ENCODE measurements at places on chromosomes 4 and X. TPM values are rescaled to one million over a fixed set of nuclear protein-coding genes. Genes with fewer than 3 reads are reported as not detected.

DNA sequence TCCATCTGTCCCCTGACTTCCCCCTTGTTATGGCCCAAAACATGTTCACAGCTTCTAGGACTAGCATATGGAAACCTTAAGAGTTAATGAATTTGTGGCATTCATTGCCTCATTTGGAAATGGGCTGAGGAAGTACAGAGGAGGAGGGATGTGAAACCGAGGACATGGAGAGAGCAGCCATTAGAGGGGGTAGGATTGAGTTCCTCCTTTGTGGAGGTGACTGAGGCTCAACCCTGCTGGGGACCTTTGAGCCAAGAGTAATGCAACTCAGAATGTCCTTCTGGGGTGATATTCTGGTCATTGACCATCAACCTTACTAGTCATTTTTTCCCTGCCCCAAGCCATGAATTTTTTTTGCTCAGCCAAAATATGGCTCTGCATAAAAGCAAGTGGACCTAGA, 109.4 kb downstream of the ZNF518B start:
- DNase-seq = no peak

AFF1 gene
- total RNA-seq = 58.2 TPM

CHRNA9 gene
- total RNA-seq = 2.8 TPM

DNA sequence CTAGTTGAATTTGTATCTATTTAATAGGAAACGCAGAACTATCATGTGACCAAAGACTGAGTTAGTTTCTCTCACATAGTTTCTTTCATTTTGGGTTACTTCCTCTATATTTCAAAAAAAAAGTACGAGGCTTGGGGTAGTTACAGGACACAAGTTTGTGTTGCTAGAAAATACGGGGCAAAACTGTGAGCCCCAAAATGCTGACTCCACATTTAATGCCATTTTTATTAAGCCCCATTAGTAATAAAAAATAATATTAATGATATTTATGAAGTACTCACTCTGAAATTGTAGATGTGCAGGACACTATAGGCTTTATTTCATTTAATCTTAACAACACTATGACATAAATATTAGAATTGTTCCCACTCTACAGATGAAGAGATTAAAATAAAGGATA, 268.6 kb downstream of the DTHD1 start:
- DNase-seq = no peak

DNA sequence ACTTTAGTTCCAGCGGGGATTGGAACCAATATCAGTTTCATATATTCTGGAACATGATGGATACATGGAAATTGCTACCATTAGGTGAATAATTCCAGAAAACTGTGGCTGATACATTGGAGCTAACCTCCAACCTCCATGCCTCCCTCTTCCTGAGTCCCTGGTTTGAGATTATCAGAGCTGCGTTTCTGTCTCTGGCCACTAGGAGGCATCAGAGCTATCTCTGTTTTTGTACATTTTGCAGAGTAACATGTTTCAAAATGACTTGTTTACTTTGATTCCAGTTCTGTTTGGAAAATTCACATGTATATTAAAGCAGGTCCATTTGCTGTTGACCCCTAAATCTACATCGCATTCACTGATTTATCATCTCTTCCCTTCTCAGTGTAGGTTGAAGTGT, 2.4 kb upstream of the RAB40AL start:
- no peak for DNase-seq

RAB40A gene
- not detected for total RNA-seq

SLC16A2 gene
- total RNA-seq = 21.1 TPM

DNA sequence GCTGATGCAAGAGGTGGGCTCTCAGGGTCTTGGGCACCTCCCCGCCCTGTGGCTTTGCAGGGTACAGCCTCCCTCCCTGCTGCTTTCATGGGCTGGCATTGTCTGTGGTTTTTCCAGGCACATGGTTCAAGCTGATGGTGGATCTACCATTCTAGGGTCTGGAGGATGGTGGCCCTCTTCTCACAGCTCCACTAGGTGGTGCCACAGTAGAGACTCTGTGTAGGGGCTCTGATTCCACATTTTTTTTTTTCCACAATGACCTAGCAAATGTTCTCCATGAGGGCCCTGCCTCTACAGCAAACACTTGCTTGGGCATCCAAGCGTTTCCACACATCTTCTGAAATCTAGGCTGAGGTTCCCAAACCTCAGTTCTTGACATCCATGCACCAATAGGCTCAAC, 657.9 kb upstream of the CT83 start:
- no peak for DNase-seq

DNA sequence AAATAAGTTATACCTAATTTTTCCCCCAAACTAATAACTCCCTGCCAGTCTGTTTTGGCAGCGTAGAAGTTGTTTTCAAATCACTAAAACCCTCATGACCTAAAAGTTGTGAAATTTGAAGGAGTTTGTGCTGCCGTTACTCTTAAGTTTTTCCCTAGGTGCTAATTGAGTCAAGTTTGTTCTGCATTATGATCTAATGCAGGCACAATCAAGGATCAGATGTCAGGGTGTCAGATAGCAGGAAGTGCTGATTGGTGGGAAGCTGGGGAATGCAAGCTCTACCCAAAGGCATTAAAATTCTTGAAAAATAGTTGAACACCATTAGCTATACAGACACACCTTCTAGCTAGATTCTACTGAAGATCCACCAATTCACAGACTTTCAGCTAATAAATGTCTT, 51.9 kb downstream of the ARX start:
- peak; percentile 10 for DNase-seq

- DNase-seq = no peak
These were observed 123.6 kb upstream of the MID1 start for GRCh38 chrX:10744007-10744406.

MED12 gene
- 33.8 TPM for total RNA-seq
